ENCODE measurements at places on chromosomes 16 and 17.

- DNase-seq = no peak
Measured at GRCh38 chr17:50865868-50866260, 290 bp downstream of the TOB1 start.

DNA sequence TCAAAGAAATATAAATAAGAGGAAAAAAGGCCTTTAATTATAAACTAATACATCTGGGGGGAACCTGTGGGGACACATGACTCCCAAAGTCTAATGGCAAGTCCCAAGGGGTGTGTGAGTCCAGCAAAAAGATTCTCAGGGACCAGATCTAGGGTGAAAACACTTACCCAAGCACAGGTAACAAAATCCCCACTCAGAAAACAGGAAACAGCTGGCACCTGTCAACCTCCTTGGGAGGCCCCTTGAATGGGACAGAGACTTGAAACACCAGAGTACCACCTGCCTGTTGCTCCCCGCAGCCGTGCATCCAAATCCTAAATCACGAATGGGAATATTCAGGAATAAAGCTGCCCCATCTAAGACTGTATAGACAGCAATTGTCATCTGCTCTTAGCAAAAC, 461.2 kb upstream of the CDH5 start:
- DNase-seq = no peak

GRCh38 chr16:80981103-80981502, 25.6 kb downstream of the CMC2 start:
- DNase-seq = no peak

DNA sequence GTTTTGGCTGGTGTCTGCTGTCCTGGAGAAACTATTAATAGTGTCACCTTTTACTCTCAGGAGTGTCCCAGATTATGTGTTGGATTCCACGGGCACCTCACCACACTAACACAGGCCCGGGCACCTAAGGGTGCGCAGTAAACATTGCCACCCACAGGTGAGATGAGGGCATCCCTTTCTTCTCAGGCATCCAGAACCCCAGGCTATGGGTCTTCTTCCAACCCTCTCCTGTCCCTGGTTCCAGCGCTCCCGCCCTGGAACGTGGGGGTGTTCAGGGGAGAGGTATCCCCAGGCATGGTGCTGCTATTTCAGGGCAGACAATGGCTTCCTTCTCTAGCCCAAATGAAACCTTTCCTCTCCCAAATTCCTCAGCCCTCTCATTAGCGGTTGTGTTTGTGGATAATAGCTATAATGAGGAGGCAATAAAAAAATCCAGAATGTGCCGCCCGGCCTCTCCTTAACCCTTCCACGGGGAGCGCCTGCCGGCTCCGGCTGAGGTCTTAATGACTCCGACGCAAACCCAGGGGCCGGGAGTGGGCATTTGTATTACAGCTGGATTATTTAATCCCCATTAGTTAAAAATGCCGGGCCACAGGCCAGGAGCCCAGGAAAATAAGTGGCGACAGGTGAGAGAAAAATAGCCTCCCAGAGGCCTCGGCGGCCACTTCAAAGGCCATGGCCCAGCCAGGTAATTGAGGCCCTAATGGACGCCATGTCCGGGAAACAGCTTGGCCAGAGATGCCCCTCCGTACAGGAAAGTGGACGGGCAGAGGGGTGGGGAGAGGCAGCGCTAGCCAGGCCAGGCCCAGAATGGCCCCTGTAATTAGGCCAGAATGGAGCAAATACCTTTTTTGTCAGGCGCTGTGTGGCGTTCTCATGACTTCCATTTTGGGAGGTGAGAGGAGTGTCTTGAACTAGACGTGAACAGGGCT, 102.8 kb downstream of the IRX5 start:
- no peak for DNase-seq

- no peak for DNase-seq
Measured at GRCh38 chr17:34228781-34229180, 26.3 kb upstream of the CCL2 start.

DNA sequence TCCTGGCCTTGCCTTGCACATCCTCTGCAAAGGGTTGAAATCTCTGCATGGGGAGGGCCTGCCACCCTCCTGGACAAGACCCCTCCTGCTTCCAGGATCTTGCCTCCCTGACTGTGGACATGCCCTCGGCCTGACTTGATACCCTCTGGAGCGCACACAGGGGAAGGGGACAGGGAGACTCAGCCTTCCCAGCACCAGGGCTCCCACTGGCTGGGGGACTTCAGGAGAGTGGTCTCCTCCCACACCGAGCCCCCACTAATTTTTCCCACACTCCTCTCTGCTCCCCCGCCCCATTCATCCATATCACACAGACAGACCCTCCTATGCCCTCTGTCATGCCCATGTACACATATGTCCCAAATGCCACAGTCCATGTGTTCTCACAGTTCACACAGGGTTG, 14.3 kb downstream of the SGCA start:
- no peak for DNase-seq

DNA sequence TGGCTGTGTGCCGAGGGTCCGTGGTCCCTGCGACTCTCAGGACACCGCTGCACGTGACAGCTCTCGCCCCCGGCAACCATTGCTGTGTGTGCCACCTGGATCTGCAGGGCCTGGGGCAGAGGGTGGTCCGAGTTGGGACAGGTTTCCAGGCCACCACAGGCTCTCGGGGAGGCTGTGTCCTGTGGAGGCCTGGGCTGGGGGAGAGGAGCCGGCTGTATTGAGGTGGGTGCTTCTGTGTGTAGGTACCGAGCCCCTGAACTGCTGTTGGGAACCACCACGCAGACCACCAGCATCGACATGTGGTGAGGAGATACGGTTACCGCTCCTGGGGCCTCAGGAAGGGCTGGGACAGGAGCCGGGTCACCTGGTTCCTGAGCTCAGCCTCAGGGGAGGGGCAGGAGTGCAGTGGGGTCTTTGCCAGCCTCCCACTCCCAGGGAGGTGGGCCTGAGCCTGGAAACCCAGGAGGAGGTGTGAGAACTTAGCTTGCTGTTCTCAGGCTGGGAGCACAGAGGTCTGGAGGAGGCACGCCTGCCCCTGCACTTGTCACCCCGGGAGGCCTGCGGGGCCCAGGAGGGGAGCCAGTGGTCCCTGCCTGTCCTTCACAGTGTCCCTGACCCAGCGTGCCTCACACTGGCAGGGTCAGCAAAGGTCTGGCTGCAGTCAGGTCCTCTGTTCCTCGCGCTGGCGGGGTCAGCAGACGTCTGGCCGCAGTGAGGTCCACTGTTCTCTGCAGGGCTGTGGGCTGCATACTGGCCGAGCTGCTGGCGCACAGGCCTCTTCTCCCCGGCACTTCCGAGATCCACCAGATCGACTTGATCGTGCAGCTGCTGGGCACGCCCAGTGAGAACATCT, 7.3 kb downstream of the SPATA2L start:
- no peak for DNase-seq

DNA sequence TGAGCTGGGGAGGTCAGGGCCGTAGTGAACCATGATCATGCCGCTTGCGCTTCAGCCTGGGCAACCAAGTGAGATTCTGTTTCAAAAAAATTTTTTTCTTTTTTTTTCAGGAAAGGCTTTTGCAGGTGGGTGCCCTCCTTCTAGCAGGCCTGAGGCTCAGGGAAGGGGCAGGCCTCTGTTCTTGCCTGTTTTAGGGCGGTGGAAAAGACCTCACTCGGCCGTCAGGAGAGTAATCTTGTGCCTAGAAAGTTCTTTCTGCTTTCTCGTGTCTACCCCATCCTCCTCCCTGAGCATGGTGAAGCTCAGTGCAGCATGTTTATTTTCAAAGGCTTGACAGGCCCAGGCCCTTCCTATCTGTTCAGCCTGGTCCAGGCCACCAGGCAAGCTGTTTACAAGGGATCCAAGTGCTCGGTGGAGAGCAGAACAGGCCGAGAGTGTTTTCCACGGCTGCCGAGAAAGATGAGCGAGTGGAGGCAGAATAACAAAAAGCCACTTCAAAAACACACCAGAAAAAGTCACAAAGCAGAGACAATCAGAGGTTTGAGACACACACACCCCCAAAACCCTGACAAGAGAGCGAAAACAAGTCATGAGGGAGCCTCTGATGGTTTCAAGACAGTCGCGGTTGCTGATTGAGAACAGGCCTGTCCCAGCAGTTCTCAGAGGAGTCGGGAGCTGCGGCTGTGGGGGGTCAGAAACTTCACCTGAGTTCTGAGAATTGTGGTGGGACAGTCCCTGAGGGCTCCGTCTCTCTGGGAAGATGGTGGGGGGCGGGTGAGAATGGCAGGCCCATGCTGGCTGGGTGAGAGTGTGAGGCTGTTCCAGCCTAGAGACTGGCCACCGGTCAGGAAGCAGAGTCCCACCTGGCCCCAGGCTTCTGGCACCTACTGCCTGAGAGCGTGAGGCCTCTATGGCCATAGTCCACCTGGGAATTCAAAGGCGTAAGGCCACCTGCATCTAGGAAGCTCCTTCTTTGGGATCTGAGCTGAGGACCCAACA, 37.5 kb upstream of the CCR7 start:
- no peak for DNase-seq

DNA sequence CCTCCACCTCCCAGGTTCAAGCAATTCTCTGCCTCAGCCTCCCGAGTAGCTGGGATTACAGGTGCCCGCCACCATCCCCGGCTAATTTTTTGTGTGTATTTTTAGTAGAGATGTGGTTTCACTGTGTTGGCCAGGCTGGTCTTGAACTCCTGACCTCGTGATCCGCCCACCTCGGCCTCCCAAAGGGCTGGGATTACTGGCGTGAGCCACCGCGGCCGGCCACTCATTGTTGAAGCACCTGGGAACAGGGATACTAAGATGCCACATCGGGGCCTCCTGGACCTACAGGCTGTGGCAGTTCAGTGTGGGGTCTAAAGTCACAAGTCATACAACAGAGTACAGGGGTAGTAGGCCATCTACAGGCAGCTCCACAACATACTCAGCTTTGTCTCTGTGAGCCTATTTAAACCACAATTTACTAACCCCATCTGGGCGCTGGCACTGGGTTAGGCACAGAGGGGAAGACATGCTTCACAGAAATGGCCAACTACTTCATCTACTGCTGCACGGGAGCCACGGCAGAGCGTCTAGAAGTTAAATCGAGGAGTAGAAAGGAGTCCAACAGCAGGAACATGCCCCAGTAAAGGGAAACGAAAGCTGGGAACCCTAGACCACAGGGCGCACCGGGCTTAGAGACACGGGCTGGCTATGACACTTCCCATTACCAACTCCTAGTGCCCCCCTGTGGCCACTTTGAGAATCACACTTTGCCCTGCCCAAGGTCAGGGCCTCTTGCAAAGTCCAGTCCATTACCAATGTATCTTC, 4.3 kb downstream of the VAMP2 start:
- DNase-seq = no peak

DNA sequence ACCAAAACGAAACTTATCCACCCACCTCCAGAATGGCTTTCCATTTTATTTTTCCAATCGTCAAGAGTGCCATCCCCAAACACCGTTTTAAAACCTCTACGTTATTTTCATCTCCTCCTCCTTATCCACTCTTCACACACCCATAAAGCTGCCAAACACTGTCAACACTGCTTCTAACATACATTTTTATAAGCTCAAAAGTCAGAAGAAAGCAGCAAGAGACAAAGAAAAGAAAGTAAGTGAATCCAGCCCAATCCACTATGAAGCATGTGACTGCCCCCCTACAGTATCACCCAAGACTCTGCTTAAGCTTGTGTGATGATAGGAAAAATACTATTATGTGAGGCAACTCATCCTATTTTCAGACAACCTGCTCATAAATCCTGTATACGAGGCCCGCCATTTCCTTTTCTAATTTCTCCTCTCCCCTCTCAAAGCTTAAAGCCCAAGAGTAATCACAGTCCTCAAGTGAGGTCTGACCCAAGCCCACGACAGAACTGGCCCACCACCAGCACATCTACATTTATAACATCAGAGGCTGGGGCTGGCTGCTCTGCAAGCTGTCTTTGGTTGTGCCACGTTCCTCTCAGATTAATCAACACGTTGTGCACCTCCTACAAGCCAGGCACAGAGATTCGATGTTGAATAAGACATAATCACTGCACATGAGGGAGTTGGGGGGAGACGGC, 16.3 kb downstream of the USP31 start:
- DNase-seq = peak; percentile 30

DNA sequence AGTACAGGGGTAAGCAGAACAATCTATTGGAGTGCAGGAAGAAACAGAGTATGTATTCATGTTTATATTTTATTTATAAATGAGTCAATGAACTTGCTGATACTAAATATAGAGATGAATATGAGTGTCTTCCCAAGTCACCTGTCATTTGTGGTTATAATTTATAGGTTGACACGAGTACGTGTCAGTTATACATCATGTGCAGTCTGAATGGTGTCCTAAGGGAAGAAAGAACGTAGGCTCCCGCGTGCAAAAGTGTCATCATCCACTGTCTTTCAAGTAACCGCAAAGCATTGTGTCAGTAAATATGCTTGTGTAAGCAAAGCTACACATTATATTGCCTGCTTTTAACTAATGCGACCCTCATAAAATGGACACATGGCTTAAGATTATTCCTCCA, 786.1 kb downstream of the KCNJ2 start:
- DNase-seq = no peak

- no peak for DNase-seq
Measured at GRCh38 chr17:70881093-70881492, 711.8 kb downstream of the KCNJ2 start.

GRCh38 chr17:4593021-4593421, 8.7 kb downstream of the SMTNL2 start:
- DNase-seq = no peak

- no peak for DNase-seq
Measured at GRCh38 chr17:51149163-51149562, 4.2 kb upstream of the NME1 start.

DNA sequence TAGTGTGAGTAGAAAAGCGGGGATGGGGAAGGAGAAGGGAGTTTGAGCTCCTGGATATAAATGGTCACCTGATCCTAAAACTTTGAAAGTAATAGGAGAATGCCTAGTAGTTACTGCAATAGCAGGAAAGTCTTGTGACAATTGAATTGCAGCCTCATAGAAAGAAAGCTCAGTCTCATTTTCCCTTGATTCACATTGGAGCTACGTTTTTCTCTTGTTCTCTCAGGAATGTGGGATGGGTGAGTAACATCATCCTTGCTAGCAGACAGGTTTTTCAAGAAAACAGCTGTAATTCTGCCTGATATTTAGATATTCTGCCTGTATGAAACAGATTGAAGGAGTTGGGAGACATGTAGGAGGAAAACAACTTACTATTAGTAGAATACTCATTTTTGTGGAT, 25.3 kb downstream of the SF3B3 start:
- no peak for DNase-seq

GRCh38 chr17:56976941-56977608, 856 bp upstream of the SCPEP1 start:
- no peak for DNase-seq

DNA sequence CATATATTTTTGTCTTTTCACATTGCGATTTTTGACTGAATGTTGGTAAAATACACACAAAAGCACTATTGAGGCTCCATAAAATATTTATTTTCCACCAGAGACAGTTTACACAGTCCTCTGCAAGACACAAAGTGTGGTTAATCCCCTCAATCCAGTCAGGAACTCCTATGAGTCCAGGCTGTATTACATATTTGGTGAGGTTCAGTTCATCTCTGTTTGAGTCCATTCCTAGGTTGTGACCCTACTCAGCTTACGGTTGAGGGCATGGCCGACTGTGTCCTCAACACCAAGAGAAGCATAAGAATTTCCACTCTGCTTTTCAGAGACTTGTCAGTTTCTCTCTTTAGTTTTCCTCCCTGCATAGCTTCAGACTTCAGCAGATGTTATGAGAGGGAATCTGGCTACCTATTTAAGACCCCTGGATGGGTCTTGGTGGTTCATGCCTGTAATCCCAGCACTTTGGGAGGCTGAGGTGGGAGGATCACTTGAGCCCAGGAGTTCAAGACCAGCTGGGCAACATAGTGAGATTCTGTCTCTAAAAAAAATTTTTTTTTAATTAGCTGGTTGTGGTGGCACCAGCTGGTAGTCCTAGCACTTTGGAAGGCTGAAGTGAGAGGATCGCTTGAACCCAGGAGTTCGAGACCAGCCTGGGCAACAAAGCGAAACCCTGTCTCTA, 25.1 kb downstream of the ARL4D start:
- DNase-seq = no peak

GRCh38 chr16:48350736-48351135, 34.5 kb downstream of the SIAH1 start:
- no peak for DNase-seq
